ENCODE measurements at places on chromosomes 4 and X. TPM values are rescaled to one million over a fixed set of nuclear protein-coding genes. Genes with fewer than 3 reads are reported as not detected.

DNA sequence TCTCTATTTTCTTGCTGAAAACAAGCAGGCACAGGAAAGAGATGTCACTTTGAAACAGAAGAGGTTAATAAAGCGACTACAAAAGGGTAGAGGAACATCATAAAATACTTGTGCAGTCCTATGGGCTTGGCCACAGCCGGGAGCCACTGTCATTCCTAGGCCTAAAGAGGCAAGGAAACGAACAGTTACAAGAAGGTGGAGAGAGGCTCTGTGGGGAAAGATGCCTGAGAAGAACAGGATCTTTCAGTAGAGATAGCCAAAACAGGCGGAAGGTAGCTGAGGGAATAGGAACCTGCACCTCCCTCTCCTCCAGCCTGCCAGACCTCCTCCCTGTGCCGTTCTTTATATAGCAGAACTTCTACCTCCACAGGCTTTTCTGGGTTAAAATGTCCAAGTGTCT lies 57.4 kb upstream of the ARSJ start:
- no peak for DNase-seq

DNA sequence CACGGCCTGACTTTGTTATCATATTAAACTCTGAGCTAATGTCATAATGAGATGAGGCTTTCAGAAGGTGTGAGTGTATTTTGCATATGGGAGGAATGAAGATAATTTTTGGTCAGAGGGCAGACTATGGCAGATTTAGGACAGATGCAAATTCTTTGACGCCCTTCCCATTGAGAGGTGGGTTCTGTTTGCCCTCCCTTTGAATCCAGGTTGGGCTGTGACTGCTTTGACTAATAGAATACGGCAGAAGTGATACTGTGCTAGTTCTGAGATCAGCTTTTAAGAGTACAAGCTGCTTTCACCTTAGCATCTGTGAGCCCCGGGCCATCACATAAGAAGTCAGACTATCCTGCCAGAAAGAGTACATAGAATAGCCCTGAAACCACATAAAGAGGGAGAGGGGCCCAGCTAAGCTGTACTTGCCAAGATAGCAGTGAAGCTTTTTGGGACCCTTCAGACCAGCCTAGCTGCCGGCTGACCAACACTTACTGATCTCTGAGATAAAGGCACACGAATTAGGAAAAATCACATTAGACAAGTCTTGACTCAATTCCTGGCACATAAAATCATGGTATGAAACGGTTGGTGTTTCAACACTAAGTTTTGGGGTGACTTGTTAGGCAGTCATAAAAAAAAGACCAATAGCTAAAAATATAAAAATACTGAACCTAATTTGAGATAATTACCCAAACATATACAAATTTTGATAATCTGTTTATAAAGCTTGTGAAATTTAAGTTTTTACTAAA lies 166.7 kb upstream of the SH3RF1 start:
- no peak for DNase-seq

DNA sequence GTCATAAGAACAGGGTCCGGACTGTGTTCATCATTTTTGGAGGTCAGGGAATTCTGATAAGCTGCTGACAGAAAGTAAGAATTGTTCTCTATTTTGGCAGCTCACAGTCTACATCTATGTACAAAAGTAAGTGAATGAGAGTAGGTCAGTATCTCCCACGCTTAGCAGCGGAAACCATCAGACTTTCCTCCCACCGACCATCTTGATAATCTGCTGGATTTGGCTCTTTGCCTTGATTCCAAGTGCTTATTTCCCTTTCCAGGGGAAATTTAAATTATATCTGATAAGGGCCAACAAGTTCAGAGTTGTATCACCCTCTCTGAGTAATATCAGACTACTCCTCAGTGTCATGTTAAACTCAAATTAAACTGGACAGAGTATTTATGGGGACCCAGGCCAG lies 118.0 kb downstream of the CAMK2D start:
- DNase-seq = no peak

DNA sequence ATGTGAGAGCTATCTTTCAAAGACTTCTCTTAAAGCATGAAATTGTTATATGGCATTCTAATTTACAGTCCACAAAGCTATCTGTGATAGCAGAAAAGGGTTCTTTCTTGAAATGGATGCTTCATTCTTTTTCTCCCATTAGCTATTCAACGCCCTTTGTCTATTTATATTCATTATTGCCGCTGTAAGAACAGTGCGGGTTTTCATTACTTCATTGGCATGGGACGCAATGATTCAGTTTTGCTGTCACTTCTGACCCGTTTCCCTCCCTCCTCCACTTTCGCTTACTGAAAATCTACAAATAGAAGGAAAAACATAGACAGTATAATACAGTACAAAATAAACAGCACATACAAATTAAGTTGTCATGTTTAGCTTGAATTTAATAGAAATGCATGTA lies 394.6 kb downstream of the PCDH7 start:
- DNase-seq = no peak

GRCh38 chr4:14345356-14345775 lies 656.9 kb upstream of the CPEB2 start:
- no peak for DNase-seq

The MTNR1A gene
- not detected for total RNA-seq

DNA sequence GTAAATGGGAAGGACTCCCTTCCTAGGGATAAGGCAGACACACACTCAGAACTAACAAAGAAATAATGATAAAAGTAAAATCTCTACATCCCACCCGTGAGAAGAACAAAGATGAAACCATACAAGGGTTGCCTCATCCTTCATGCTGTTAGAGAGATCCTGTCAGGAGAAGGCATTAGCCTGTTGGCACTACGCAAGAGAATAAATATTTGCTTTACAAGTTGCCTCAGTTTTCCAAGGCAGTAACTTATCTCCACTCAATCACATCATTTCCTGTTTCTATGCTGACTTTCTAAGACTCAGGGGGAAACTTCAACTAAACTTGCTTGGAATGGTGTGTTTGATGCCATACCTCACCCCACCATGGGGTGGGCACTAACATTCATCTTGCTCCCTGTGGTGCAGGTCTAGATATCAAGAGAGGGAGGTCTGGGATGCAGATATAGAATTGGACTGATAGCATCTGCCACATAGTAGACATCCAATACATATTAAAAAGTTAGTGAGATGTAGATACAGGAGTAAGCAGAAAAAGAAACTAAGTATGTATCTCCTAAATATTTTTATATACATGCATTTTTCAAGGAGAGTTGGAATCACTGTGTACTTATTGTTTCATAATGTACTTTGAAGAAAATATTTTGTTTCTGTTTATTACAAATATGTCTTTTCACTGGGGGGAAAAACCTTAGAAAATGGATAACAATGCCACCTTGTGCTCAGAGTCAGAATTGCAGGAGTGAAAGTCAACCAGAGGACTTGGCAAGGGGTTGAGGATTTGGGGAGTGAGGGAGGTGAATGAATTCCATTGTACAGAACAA lies 57.2 kb upstream of the BEX4 start:
- DNase-seq = no peak

- no peak for DNase-seq
These were observed 4.0 kb upstream of the PDGFRA start for GRCh38 chr4:54224996-54225597.

GRCh38 chrX:118566359-118566758 lies 70.7 kb downstream of the DOCK11 start:
- DNase-seq = no peak

GRCh38 chr4:155488691-155489090 lies 111.9 kb upstream of the MAP9 start:
- no peak for DNase-seq

DNA sequence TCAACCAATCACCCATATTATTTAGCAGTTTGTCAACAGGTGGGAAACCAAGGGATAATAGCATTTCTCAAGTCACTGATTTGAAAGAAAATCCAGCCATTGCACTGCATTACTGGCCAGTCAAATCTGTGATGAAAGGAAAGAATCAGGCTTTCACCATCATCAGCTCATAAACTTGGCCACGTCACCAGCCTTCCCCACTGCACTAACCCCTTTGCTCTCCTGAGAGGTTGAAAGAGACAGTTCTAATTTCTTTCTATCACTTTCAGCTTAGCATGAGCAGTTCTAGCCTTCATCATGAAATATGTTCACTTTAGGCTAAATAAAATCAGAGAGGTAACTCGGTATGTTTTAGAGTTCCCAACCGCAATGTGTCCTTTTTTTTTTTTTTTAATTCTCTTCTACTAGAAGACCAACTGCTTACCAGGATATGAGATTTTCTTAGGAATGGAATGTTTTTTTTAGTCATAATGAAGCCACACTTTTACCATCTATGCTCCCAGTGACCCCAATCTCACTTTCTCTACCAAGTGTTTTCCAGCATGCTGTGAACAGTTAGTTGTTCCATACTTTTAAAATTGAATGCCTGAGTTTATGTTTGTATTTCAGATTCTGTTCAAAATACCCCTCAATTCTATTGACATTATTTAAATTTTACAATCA lies 55.7 kb upstream of the SLC7A11 start:
- no peak for DNase-seq

DNA sequence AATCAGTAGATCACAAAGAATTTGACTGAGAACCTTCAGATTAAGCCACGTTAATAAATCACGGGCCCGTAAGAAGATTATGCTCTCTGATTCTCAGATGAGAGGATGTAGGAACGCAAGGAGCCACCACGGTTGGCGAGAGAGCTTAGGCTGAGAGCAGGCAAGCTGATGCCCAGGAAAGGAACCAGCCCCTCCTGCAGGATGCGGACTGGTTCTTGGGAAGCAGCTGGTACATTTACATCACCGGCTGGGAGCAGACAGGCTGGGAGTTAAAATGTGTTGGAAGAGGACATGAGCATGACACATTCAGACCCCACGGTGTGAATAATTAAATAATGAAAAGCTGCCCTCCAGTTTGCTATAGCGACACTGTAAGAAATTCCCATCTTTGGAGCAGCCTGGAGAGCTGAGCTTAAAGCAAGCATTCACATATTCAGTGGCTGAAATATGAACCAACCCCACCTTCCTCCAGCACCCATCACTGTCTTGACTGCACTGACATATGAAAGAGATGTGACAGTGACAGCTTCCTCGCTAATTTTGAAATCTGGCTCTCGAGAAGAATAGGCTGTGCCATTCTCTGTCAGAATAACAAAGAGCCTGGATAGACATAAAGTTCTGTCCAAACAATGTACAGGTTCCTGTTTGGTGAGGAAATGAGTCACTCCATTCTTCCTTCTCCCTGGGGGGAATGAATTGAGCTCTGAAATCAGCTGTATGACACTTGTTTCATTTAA lies 33.1 kb downstream of the LNX1 start:
- DNase-seq = no peak

DNA sequence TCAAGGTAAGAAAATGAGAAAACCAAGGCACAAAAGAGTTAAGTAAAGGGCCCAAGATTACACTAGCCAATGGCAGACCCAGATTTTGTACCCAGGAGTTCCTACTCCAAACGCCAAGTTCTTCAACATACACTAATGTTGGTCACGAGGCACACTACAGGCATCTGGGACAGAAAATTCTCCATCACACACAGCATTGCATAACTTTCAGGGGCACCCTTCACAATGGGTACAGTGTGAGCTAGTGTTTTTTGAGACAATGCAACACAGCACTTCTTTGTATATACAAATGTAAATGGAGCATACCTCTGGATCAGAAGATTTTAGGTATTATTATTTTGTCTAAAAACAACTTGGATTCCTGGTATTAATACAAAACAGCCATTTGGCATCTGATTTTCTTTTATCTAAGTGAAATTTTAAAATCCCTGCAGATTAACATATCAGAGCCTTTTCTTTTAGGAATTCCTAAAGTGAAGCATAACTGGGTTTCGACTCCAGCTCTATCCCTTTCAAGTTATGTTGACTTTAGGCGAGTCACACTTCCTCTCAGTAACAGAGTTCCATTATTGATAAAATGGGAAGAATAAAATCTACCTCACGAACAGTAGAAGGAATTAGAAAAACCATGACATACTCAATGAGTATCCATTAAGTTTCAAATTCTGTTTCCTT lies 41.1 kb downstream of the ADGRA3 start:
- DNase-seq = no peak

DNA sequence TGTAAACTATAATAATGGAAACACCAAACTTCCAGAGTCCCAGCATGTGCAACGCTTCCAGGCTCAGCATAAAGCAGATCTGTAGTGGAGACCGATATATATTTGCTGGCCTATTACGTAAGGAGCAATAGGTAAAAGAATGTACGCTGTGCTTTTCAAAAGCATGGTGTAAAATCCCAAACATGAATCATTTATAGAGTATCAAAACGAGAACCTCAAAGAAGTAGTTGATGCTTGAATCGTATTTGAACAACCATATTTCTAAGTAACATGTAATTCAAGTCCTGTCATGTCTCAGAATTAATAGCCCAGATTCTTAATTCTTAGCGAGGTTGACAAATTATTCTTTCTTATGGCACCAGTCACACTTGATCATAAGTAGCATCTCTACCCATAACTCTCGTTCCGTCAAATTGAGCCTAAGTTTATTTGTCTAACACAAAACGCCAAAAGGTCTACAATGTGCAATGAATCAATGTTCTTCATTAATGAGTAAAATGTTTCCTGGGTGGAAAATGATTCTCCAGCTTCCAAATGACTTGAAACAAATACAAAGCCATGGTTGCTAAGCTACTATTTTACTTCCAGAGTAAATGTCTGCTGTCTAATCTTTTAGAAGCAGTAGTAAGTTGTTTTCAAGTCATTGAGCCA lies 811.5 kb upstream of the FRG1 start:
- no peak for DNase-seq

The ARMCX4 gene
- total RNA-seq = 34.1 TPM

The HMX1 gene
- total RNA-seq = not detected

DNA sequence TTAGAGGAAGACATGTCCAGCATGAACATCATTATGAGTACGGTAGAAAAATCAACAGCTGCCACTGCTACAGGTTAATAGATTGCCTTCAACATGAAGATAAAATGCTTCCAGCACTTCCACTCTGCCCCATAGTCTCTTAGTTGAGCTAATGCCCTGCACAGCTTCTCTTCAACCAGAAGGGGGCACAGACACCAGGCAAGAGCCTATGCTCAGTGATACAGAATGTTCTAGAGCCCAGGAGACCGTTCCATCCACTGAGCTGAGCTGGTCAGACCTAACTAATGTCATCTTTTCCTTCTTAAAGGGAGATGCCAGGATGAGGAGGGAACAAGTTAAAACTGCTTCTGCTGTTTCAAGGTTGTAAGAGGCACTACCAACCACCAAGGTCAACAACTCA lies 42.2 kb downstream of the SMIM10L2A start:
- DNase-seq = no peak

The RNF128 gene
- total RNA-seq = 3.0 TPM

DNA sequence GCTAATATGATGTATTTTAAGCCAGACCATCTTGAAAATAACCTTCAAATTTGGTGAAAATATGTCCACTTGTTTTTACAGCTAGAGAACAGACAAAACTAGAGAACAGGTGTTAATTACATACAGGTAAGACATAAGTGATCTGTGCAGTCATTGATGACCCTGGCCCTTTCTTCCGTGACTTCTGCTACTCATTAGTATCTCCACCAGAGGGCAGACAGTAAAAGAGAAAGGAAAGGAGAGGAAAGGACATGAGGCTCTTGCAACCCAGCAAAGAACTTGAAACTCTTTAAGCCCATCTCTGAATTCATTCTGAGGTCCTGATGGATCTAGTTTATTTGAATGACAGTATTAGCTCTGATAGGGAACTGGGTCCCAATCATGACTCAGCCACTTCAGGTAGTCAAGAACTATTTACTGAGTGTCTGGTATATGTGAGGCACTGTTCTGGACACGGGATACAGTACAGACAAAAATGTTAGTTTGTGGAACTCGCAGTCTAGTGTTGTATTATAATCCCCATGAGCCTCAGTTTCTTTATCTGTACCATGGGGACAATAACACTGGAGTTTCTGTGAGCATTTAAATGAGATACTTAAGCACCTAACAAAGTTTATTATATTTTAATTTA lies 121.0 kb upstream of the TEX13D start:
- DNase-seq = no peak

The KLHL5 gene
- total RNA-seq = 48.2 TPM

The CLNK gene
- not detected for total RNA-seq

All from sciatic nerve (tissue), 2 donors.